ENCODE measurements at places on chromosomes 1 and 21.

GRCh38 chr1:87794788-87795614 lies 466.3 kb downstream of the LMO4 start:
- DNase-seq: no peak

DNA sequence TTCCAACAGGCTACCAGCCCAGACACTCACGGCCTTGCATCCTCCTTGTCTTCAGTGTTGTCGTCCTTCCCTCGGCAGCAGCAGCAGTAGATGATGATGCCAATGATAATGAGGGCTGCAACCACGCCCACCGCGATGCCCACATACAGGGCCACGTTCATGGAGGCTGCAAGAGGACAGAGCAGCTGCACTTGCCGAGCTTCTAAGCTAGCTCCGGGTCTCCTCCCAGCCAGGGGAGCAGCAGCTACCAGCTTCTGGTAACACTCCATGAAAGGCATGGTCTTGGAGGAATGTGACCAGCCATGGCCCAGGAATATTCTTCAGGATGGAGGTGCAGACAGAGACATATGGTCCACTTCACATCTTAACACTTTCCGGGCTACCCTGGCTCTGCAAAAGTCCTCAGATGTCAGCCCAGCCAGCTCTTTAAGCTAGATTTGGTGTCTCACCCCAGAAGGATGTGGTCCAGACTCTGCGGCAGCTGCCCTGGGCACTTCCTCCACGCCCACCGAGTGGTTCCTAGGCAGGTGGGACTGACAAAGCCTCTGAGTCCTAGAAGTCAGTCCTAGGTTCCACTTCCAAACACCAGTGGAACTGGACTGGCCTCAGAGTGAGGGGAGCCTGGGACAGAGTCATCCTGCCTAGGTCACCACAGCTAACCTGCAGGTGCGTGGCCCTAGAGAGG lies 35.1 kb downstream of the GPA33 start:
- no peak for DNase-seq

DNA sequence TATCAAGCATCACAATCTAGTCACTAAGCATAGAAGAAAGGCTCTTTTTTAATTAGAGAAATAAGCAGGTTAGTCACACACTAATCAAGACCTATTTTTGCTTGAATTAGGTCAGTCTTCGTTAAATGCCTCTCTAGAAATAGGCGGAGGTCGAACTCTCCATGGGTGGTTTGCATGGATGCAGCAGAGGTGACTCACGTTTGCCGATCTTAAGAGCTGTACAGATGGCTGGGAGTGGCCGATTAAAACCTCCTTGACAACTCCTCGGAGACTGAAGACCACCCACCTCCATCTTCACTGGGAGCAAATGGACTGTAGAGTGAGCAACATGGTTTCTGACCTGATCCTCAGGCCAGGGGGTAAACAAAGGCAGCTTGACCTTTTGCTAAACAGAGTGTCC lies 249.3 kb downstream of the ZNF648 start:
- no peak for DNase-seq

- no peak for DNase-seq
Measured at GRCh38 chr1:246513619-246514343, 6.7 kb upstream of the SMYD3 start.

DNA sequence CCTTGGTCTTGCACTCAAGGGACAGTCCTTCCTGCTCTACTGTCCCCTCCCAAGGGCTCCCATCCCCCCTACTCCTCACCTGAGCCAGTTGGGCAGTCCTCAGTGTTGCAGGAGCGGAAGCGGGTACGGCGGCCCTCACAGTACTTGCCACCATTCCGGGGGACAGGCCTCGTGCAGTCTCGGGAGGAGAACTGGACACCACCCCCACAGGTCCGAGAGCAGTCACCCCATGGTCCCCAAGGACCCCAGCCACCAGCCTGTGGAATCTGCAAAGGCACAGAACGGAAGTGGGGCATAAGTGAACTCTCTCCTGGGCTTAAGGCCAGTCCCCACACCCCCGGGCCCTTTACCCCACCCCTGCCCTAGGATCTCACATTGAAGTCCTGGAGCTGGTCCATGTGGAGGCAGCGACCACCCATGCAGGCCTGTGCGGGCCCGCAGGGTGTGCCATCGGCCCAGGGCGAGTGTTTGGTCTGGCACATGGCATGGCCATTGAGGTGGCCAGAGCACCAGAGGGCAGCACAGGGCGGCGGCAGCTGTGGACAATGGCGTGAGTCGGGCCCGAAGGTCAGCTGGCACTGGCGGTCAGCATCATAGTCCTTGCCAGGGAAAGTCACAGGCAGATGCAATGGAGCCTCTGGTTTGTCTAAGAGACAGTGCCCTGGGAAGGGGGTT lies 5.2 kb downstream of the ADAMTS4 start:
- no peak for DNase-seq

- DNase-seq: no peak
Measured at GRCh38 chr1:173224949-173225348, 17.8 kb upstream of the TNFSF4 start.

DNA sequence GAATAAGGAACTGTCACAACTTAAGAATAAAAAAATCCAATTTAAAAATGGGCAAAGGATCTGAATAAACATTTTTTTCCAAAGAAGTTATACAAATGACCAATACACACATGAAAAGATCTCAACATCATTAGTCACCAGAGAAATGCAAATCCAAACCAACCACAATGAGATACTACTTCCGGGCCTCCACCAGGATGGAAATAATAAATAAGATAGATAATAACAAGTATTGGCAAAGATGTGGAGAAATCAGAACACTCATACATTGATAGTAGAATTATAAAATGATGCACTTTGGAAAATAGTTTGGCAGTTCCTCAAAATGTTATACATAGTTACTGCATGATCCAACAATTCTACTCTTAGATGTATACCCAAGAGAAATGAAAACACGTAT lies 18.7 kb downstream of the ZSWIM5 start:
- DNase-seq: no peak

DNA sequence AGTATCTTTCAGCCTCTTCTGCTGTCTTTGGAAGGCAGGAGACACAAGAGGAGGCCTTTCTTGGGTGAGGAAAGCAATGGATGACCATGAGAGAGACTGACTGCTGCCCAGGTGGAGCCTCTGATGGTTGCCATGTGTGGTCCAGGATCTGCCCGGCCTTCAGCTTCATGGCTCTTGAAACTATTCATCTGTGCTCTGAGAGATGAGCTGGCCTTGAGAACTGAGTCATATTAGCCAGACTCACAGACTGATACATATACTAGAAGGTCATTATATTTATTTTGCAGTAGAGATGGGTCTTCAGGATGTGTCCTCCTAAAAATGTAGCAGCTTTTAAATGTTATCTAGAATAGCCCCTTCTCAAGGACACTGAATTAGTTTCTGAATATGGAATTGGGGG lies 33.7 kb downstream of the PTGFRN start:
- no peak for DNase-seq

GRCh38 chr1:244080343-244080929 lies 29.4 kb downstream of the ZBTB18 start:
- no peak for DNase-seq

GRCh38 chr1:19360016-19360415 lies 47.9 kb downstream of the SLC66A1 start:
- DNase-seq: no peak

DNA sequence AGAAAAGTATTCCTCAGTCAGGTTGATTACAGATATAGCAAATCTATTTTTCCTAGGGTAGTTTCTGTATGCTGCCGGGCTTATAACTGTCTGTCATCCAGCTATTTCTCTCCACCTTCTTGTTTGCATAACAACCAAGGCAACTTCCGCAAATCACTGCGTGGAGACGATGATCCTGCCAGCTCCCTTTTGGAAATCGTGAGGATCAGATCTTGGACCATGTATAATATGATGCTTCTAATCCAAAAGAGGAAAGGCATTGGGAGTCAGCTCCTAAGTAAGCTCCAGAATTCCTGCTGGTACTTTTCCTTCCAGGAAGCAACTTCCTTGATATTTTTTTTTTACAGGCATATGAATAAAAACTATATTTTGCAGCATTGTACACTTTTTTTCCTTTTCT lies 445 bp upstream of the RGS4 start:
- no peak for DNase-seq

GRCh38 chr1:228219962-228220780 lies 12.3 kb downstream of the OBSCN start:
- DNase-seq: no peak

DNA sequence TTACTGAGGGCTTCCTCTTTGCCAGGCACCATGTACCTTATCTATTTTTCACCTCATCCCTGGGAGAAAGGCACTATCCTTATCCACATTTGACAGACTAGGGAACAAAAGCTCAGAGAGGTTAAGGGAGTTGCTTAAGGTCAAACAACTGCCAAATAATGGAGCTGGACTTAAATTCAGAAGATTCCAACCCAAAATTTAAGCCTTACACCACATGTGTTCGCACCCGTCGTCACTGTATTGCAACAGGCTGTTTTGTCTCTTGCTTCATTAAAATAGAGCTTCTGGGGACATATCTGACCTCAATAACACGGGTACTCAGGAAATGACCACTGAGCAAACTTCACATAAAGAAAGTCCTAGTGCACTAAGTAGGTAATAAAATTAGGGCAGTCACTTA lies 62.0 kb downstream of the TRABD2B start:
- no peak for DNase-seq

DNA sequence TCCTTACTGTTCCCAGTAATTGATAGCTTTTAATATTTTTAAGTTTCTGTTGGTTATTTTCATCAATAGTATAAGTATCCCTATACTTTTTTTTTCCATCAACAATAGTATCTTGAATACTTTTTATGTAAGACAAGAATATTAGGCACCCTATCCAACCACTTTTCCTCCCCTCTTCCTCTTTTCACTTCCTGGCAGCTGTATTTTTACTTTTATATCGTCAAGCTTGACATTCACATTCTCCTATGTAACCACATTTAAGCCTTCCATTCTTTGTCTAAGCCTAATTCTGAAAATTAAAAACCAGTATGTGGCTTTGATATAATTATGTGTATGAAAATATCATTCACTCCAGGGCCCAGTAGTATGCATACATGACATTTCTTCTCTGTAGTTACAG lies 9.3 kb downstream of the TMEM39B start:
- DNase-seq: no peak

- DNase-seq: no peak
Measured at GRCh38 chr1:112906150-112906698, 49.8 kb downstream of the SLC16A1 start.
